ENCODE measurements at places on chromosomes 12 and 14. TPM values are rescaled to one million over a fixed set of nuclear protein-coding genes. Genes with fewer than 3 reads are reported as not detected.

The LRIG3 gene
- polyA plus RNA-seq, result 43.7 TPM

The LHX5 gene
- not detected for polyA plus RNA-seq

The GARIN6 gene
- not detected for polyA plus RNA-seq

The RNASE3 gene
- polyA plus RNA-seq, result 1.2 TPM

The GUCY2C gene
- polyA plus RNA-seq, result 1.1 TPM

The PTHLH gene
- polyA plus RNA-seq, result 0.67 TPM

The SLC7A8 gene
- polyA plus RNA-seq, result 92.4 TPM

The KRT86 gene
- not detected for polyA plus RNA-seq

The RAPGEF3 gene
- polyA plus RNA-seq, result 61.2 TPM

The ARHGEF40 gene
- polyA plus RNA-seq, result 82.7 TPM

- DNase-seq, result no peak
Observed at GRCh38 chr14:65290830-65291229, 121.7 kb upstream of the FUT8 start.

- DNase-seq, result no peak
Observed at GRCh38 chr12:131911851-131912477, 17.1 kb upstream of the PUS1 start.

DNA sequence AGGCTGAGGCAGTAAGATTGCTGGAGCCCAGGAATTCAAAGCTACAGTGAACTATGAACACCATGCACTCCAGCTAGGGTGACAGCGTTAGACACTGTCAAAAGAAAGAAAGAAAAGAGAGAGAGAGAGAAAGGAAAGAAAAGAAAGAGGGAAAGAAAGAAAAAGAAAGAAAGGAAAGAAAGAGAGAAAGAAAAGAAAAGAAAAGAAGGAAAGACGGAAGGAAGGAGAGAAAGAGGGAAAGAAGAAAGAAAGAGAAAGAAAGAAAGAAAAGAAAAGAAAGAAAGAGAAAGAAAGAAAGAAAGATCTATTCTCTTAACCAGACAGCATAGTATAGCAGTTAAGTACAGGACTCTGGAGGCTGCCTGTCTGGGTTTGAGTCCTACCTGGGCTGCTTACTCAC is 21.9 kb upstream of the DENND5B start:
- no peak for DNase-seq

DNA sequence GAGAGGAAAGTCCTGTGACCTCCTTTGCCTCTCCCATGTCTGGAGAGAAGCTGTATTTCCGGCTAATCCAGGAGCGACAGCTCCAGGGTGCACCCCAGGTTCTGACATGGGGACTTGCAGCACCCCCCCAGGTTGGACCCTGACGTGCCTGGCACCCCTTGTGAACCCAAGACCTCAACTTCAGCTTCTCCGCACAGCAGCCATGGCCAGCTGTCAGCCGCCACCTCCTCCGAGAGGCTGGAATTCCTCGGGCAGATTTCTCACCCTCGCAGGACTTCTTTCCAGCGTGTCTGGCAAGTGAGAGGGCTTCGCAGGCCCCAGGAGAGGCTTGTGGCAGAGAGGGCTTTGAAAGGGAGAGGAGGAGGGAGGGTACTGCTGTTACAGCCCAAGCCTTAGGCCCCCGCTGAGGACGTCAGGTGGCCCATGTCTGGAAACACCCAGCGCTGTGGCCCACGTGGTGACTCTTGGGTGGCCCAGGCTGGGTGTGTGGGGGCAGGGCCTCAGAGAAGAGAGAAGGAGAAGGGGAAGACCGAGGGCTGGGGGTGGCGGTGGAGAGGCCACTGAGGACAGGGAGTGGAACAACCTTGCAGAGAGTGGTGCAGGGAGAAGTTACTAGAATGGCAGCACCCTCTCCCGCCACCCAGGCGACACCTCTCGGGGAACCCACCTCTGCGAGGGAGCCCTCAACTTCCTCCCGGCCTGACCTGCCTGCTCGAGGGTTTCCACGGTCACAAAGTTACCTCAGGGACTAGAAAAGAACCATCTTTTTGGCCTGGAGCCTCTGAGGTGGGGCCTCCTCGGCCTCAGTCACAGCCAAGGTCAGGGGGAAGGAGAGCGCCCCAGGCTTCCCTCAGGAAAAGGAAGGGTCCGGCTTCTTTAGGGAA is 11.7 kb upstream of the RPS6KL1 start:
- DNase-seq, result no peak

- no peak for DNase-seq
Observed at GRCh38 chr12:62401631-62402030, 65.0 kb upstream of the MON2 start.

GRCh38 chr12:96822641-96823040 is 84.4 kb upstream of the NEDD1 start:
- no peak for DNase-seq

DNA sequence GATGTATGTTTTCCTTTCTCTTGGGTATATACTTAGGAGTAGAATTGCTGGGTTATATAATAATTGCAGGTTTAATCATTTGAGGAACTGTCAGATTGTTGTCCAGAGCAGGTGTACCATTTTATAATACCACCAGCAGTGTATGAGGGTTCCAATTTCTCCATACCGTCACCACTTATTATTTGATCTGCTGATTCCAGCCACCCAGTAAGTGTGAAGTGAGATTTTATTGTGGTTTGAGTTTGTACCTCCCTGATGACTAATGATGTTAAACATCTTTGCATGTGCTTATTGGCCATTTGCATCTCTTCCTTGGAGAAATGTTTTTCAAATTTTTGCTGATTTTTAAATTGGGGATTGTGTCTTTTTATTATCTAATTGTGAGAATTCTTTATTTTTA is 15.1 kb downstream of the NCKAP5L start:
- no peak for DNase-seq

DNA sequence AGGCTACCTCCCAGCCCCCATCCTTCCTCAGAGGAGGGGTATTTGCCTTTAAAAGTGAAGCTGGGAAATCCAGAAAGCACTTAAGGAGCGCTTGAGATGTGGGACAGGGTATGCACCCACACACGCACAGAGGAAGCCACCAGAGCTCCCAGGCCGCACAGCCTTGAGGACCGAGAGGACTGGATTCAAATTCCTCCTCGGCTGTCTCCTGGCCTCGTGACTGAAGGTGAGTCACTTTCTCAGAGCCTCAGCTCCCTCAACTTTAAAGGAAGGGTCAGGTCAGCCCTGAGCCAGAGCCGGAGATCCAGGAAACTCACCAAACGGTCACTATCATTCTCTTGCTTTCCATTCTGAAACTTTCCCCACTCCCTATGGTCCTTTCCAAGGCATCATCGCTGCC is 37.6 kb downstream of the BCL11B start:
- DNase-seq, result no peak

DNA sequence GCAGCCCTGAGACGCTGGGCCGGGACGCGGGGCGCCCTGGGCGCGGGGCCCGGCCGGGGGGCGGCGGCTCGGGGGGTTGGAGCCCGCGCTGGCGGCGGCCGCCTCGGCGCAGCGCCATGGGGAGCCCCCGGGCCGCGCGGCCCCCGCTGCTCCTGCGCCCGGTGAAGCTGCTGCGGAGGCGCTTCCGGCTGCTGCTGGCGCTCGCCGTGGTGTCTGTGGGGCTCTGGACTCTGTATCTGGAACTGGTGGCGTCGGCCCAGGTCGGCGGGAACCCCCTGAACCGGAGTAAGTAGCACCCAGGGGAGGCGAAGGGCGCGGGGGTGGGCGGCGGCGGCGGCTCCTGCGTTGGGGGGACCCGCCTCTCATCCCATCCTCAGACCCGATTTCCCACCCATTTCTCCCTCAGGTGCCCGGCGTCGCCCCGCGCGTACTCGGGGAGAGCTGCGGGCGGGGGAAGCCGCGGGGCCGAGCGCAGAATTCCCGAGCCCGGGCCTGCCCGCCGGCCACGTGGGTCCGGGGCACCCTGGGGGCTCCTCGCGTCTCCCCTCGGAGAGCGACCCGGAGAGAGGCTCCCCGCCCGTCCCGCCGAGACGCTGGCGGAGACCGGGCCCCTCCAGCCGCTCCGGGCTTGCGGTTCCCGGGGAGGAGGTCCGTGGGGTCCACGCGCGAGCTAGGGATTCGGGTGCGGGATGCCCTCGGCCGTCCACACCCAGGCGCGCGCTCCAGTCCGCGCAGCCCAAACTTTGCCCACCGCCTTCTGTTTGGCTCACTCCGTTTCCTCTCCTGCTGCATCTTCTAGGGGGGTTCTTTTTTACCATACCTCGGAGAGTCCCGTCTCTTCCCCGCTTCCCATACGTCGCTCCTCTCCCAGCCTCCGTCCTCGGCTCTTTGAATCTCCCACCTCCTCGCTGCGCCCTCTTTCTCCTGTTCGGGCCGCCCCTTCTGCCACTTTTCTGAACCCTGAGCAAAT is 807 bp downstream of the B4GALNT3 start:
- DNase-seq, result no peak

DNA sequence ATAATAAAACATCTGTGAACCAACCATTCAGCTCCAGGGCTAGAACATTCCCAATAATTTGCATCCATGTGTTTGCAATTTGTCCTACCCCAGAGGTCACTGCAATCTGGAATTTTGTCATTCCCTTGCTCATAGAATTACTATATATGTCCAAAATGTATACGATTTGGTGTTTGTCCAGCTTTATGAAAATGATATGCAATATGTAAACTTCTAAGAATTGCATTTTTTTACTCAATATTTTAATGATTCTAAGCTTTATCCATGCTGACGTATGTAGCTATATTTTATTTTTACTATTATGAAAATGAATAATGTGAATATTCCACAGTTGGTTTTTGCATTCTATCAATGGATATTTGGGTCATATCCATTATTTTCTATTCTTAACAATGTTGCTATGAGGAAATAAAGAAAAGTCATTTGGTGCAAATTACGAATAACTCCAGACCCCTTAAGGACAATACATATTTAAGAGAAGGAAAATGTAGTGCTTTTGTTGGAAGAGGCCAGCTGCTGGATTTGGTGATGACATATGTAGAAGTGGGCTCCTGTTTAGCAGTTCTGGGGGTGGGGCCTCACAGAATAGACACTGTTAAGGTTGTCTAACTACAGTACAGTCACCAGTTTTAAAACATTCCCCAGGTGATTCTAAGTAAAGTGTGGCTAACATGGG is 139.4 kb downstream of the SLC38A4 start:
- no peak for DNase-seq

- no peak for DNase-seq
Observed at GRCh38 chr14:23578560-23579310, at the start of gene JPH4. Gene JPH4, minus strand, starts transcription at chr14:23578790. Its CDS starts 1,337 bp downstream, at chr14:23577453.

- no peak for DNase-seq
Observed at GRCh38 chr14:40115583-40115982, 683.4 kb upstream of the FBXO33 start.

DNA sequence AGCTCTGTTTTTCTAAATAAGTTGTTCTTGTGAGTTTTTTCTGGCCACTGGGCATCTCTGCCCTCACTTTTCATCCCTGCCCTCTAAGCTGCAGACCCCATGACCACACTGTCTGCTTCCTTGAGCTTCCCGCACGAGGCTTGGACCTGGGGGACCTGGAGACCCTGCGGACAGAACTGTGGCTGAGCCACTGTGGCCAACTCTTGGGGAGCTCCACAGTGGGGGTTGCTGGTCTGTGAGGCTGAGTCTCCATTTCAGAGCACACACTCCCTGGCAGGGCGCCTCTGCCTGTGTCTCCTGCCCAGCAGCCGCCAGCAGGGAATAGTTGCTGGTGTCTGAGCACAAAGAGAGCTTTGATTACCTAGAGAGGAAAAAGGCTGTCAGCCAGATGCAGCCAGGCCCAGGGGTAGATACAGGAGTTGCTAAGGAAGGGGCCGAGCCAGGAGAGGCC is 13.1 kb upstream of the RIN3 start:
- no peak for DNase-seq

- DNase-seq, result no peak
Observed at GRCh38 chr12:123808167-123808566, 46.1 kb downstream of the DNAH10 start.

- no peak for DNase-seq
Observed at GRCh38 chr12:113758165-113758924, 207.8 kb downstream of the RBM19 start.

DNA sequence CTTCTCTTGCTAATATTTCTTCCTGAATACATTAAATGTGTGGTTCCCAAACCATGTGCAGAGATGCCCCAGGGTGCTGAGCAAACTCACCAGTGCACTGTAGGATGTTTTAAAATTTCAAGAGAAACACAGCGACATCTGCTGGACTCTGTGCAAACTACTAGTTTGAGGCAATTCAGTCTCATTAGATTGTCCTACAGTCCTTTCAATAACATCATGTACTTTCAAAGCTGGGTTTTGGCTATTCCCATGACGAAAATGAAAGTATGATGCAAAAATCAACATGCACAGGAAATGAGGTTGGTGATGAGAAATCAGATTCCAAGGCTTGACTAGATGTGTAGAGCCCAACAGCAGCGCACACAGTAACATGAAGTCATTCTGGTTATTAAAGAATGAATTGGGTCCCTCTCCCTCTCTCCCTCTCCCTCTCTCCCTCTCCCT is 66.3 kb downstream of the CLIP1 start:
- peak; percentile 40 for DNase-seq

- no peak for DNase-seq
Observed at GRCh38 chr14:37622231-37622923, 26.9 kb downstream of the TTC6 start.

DNA sequence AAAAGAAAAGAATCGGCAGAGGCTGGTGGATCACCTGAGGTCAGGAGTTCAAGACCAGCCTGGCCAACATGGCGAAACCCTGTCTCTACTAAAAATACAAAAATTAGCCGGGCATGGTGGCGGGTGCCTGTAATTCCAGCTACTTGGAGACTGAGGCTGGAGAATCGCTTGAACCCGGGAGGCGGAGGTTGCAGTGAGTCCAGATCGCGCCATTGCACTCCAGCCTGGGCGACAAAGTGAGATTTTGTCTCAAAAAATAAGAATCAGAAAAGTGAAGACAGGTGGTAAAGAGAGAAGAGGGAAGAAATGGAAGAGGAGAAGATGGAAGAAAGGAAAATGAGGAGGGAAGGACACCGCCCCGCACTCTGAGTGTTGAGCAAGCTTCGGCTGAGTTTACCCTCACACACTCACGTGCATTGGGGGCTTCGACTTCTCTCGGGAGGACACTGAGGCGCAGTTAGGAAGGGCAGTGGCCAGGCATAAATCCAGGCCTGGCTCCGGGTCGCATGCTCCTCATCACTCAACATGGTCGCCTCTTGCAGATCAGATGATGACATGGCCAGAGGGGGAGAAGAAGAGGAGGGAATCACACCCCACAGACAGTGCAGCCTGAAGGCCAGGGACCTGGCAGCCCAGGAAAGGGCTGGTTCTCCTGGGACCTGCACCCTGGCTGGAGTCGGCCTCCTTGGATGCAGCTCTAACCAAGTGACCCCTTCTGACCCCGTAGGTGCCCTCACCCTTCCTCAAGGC is 61.1 kb downstream of the PRMT8 start:
- no peak for DNase-seq

GRCh38 chr12:85385406-85385805 is 105.4 kb downstream of the ALX1 start:
- DNase-seq, result no peak

- no peak for DNase-seq
Observed at GRCh38 chr12:71303199-71303598, 136.4 kb upstream of the LGR5 start.

DNA sequence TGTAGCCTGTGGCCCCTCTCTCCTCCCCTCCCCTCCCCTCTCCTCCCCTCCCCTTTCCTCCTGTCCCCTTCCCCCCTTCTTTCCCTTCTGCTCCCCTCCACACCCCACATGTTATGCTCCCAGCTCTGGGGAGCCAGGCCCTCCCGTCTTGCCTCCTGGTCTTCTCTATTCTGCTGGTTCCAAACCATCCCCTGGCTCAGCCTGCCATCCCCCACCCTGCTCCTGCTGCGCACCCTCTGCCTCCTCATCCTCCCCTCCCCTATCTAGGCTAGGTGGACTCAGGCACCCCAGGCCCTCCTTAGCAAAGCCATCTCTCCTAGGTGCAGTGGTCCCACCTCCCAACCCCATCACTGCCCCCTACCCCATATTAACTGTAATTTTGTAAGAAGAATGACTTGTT is 99.5 kb downstream of the CALM1 start:
- no peak for DNase-seq

- DNase-seq, result no peak
Observed at GRCh38 chr12:83389237-83389996, 702.7 kb downstream of the TMTC2 start.

Measured in left kidney (tissue), 8 donors.